Breast epithelium (tissue), 4 donors: ENCODE measurements at places on chromosomes 1 and 21.

GRCh38 chr1:150809651-150810050 is 1.6 kb upstream of the CTSK start:
- no peaks in the 10 kb centered on the region for H3K36me3 ChIP-seq
- no peaks in the 10 kb centered on the region for H3K27me3 ChIP-seq
- no peaks in the 10 kb centered on the region for H3K4me1 ChIP-seq
- DNase-seq: peak; percentile 40

DNA sequence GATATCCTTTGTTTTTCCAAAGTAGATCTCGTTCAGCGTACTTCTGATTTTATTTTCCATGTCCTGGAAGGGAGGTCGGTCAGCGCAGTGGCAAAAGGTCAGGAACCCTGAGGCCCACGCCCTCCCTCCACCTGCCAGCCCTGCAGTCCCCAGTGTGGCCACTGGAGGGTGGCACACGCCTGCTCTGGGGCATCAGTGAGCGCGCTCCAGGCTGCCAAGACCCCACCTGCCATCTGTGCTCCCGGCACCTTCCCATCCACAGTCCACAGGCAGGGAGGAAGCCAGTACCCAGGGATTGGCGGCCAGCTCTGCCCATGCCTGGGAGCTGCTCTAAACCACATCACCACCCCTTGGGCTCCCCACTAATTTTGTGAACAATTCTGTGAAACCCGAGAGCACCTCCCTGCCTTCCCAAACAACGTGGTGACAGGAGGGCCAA is 32.3 kb downstream of the SLC66A1 start:
- DNase-seq: peak; percentile 50
- no peaks in the 10 kb centered on the region for H3K27me3 ChIP-seq
- H3K36me3 ChIP-seq: no peaks in the 10 kb centered on the region
- peaks cover 6% of the 10 kb centered on the region for H3K4me1 ChIP-seq
- H3K4me3 ChIP-seq: no peak overlapping the region
- H3K27ac ChIP-seq: peak overlapping the region; percentile 25

DNA sequence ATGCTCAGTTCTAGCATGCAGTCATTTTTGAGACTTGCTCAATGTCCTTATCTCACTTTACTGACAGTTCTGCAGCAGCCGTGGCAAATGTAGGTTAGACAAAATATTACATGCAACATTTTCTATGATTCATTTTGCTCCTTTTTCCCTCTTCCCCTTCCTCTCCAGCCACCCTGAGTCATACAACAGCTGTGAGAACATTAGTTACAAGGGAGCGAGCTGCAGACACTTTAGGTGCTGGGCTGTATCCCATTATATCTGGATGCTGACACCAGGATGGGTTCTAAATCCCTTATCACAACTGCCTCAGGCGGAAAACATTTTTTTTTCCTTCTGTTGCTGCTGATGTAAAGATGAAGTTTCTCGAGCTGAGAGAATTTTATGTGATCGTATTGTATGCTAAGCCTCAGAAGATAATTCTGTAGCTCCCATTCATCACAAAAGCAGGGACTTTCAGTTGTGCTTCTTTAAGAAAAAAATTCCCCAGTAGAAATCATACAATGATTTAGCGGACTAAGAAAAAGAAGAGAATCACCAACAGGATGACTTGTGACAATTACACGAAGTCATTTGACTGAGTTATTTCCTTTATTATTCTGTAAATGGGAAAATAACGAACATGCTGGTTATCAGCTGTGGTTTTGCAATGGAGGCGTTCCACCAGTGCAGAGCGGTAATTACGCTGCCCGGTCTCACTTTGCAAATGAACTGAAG is 345.0 kb downstream of the DISC1 start:
- H3K4me3 ChIP-seq: no peak overlapping the region
- no peaks in the 10 kb centered on the region for H3K27me3 ChIP-seq
- H3K27ac ChIP-seq: no peak overlapping the region
- H3K4me1 ChIP-seq: no peaks in the 10 kb centered on the region
- DNase-seq: no peak
- H3K36me3 ChIP-seq: no peaks in the 10 kb centered on the region

DNA sequence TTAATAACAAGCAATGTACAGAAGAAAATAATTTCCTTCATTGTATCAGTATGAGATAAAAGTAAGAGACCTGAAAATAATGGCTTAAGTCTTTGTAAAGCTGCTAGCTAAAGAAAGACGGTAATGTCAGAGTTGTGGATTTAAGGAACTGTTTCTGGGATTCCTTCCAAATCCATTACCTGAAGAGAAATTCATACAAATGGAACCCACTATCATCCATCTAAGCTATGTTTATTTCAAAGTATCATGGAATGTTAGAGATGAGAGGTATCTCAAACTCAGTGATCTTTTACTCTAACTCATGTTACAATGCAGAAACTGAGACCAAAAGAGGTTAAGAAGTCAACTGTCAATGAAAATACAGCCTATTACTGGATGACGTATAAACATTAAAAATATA is 197.7 kb downstream of the DENND1B start:
- H3K36me3 ChIP-seq: no peaks in the 10 kb centered on the region
- H3K4me3 ChIP-seq: no peak overlapping the region
- no peaks in the 10 kb centered on the region for H3K4me1 ChIP-seq
- no peak for DNase-seq

DNA sequence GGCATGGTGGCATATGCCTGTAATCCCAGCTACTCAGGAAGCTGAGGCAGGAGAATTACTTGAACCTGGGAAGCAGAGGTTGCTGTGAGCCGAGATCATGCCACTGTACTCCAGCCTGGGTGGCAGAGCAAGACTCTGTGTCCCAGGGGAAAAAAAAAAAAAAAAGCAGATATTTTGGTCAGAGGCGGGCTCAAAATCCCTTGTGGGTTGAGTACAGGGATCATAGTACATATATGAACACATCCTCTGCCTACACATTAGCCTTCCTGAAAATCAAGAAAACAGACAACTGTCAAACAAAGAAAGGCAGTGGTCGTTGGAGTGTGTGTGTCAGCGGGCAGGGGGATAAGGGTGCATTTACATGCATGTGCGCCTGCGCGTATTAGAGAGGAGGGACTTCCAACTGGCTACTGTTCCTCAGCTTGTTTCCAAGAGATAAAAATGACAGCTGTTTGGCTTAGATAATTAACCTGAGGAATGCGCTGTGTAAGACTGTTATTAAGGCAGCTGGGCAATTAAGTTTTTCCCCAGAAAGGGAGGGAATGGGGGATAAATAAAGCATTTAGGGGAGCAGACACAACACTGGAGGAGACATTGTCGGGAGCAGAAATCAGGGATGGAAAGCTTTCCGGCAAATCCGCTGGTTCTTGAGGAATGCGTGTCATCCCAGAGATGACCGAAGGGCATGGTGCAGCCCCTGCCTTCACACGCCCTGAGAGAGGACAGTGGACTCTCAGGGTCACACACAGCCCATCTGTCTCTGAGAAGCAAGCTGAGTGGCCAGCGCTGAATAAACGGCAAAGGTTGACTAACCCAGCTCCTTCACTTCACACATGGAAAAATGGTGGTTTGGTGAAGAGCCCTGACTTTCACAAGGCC is 6.4 kb downstream of the LAMB3 start:
- no peak overlapping the region for H3K4me3 ChIP-seq
- H3K36me3 ChIP-seq: no peaks in the 10 kb centered on the region
- H3K4me1 ChIP-seq: peaks cover 9% of the 10 kb centered on the region
- H3K27me3 ChIP-seq: no peaks in the 10 kb centered on the region
- DNase-seq: no peak

DNA sequence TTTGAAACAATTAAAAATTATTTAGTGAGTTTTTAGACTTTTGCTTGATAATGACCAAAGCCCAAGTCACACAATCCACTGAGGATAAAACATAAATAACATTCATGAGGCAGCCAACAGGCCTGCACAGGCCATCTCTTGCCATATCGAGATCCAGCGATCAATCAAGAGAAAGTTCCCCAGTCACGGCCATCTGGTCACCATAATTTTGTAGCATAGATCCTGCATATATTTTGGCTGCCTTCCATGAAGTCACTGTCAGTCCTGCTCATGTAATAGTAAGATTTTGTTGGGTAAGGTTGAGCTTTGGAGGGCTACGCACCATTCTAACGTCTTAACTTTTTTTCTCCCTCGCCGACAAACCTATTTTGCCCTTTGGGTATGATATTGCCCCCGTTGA is 17.5 kb downstream of the KPNA6 start:
- H3K36me3 ChIP-seq: no peaks in the 10 kb centered on the region
- no peaks in the 10 kb centered on the region for H3K4me1 ChIP-seq
- no peak overlapping the region for H3K27ac ChIP-seq
- no peaks in the 10 kb centered on the region for H3K27me3 ChIP-seq
- no peak for DNase-seq

GRCh38 chr21:41222247-41223068 is 54.5 kb downstream of the BACE2 start:
- no peaks in the 10 kb centered on the region for H3K36me3 ChIP-seq
- H3K4me3 ChIP-seq: no peak overlapping the region
- H3K27ac ChIP-seq: no peak overlapping the region
- H3K27me3 ChIP-seq: no peaks in the 10 kb centered on the region
- H3K4me1 ChIP-seq: no peaks in the 10 kb centered on the region

- H3K27ac ChIP-seq: no peak overlapping the region
- H3K36me3 ChIP-seq: no peaks in the 10 kb centered on the region
- no peak overlapping the region for H3K4me3 ChIP-seq
- no peaks in the 10 kb centered on the region for H3K27me3 ChIP-seq
Measured at GRCh38 chr1:179325836-179326235, 32.2 kb downstream of the SOAT1 start.

DNA sequence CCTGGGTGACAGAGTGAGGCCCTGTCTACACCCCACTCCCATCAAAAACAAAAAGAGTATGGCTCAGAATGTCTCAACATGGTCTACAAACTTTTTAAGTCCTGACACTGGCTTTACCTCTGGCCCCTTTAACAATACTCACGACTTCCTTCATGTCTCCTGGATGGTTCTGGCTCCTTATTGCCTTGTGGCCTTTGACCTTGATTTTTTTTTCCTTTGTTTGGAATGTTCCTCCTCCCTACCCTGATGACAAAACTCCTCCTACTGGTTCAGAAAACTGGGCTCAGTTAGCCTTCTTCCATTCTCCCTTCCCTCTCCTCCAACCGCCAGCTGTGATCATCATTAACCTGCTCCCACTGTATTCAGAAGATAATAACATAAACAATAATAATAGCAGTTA is 4.6 kb upstream of the SOAT1 start:
- H3K4me3 ChIP-seq: no peak overlapping the region
- no peak overlapping the region for H3K27ac ChIP-seq
- no peak for DNase-seq
- no peaks in the 10 kb centered on the region for H3K27me3 ChIP-seq
- no peaks in the 10 kb centered on the region for H3K36me3 ChIP-seq

GRCh38 chr1:208278638-208279037 is 34.5 kb upstream of the PLXNA2 start:
- no peak for DNase-seq
- H3K4me1 ChIP-seq: peaks cover 5% of the 10 kb centered on the region
- H3K27me3 ChIP-seq: peaks cover 9% of the 10 kb centered on the region

GRCh38 chr1:214031267-214031650 is 43.5 kb downstream of the PROX1 start:
- H3K27ac ChIP-seq: no peak overlapping the region
- H3K4me1 ChIP-seq: no peaks in the 10 kb centered on the region
- no peak for DNase-seq
- H3K27me3 ChIP-seq: no peaks in the 10 kb centered on the region

GRCh38 chr1:78491451-78492071 is 787 bp downstream of the PTGFR start:
- peak overlapping the region; percentile 74 for H3K4me3 ChIP-seq
- no peaks in the 10 kb centered on the region for H3K4me1 ChIP-seq
- H3K27me3 ChIP-seq: no peaks in the 10 kb centered on the region
- peak overlapping the region; percentile 78 for H3K27ac ChIP-seq
- H3K36me3 ChIP-seq: no peaks in the 10 kb centered on the region

- H3K27me3 ChIP-seq: peaks cover 3% of the 10 kb centered on the region
- no peak for DNase-seq
- H3K27ac ChIP-seq: no peak overlapping the region
- H3K4me1 ChIP-seq: no peaks in the 10 kb centered on the region
- H3K36me3 ChIP-seq: no peaks in the 10 kb centered on the region
Measured at GRCh38 chr1:41394959-41395956, 34.0 kb downstream of the FOXO6 start.

DNA sequence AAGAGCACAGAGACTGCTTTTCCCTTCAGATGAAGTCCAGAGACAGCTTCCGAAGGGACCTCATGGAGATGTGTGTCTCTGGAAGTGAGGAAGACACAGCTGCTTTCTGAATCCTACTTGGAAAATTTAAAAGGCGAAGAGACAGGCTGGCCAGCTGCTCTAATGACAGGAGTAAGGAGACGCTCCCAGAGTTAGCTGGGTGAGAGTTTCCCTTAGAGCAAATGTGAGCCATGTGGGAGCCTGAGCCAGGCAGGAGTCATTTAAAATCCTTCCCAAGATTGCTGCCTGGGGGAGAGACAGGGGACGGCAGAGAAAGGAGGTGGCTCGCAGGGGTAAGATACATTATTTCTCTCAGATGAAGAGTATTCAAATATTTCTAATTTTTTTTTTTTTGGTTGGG is 53.1 kb downstream of the ZNF326 start:
- H3K4me1 ChIP-seq: no peaks in the 10 kb centered on the region
- DNase-seq: no peak
- H3K27ac ChIP-seq: no peak overlapping the region
- H3K27me3 ChIP-seq: no peaks in the 10 kb centered on the region
- H3K4me3 ChIP-seq: no peak overlapping the region
- no peaks in the 10 kb centered on the region for H3K36me3 ChIP-seq

GRCh38 chr1:37853157-37853556 is 6.2 kb downstream of the MTF1 start:
- H3K27ac ChIP-seq: no peak overlapping the region
- no peaks in the 10 kb centered on the region for H3K27me3 ChIP-seq
- H3K36me3 ChIP-seq: no peaks in the 10 kb centered on the region
- no peak for DNase-seq
- no peaks in the 10 kb centered on the region for H3K4me1 ChIP-seq

- no peaks in the 10 kb centered on the region for H3K4me1 ChIP-seq
- no peak overlapping the region for H3K27ac ChIP-seq
- H3K27me3 ChIP-seq: no peaks in the 10 kb centered on the region
- H3K4me3 ChIP-seq: no peak overlapping the region
Measured at GRCh38 chr1:55309053-55309452, 93.9 kb upstream of the USP24 start.

GRCh38 chr1:9039761-9040658 is 13.8 kb upstream of the SLC2A7 start:
- H3K4me1 ChIP-seq: no peaks in the 10 kb centered on the region
- no peak overlapping the region for H3K27ac ChIP-seq
- H3K36me3 ChIP-seq: no peaks in the 10 kb centered on the region
- no peak overlapping the region for H3K4me3 ChIP-seq
- DNase-seq: no peak

DNA sequence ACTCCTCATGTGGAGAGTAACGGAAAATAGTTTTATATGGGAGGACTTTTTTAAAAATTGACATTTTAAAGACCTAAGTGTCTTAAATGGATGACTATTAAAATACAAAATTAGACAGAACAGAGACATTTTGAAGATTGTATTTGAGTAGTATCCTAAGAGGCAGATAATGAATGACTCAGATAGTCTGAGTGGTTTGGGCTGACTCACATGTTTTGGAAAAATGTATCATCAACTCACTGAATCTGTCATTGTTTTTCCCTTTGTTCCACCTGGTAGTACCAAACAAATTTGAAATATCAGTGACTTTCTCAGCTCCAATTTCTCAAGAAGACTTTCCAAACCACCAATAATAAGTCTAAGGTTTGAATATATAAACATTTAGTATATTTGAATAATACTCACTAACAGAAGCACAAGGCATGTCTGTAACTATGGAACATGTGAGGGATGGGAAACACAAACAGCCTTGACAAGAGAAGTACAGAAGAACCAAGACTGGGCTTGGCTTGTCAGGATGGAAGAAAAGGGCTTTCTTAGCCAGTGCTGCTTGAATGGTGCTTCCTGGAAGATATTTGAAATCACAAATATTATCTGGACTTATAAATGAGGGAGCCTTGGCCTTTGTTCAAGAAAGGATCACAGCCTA is 90.6 kb downstream of the SGIP1 start:
- no peak overlapping the region for H3K4me3 ChIP-seq
- H3K27ac ChIP-seq: no peak overlapping the region
